Breast epithelium (tissue), 4 donors: ENCODE measurements at places on chromosomes 11 and 22. TPM values are rescaled to one million over a fixed set of nuclear protein-coding genes. Genes with fewer than 3 reads are reported as not detected.

GRCh38 chr11:63931876-63932275 is 6.9 kb upstream of the NAA40 start:
- no peak for DNase-seq

GRCh38 chr22:41620589-41621098 is at the start of gene DESI1:
Gene DESI1, minus strand, starts transcription at chr22:41621043. Its CDS starts 204 bp downstream, at chr22:41620839.
- no peak for DNase-seq

The TTLL8 gene
- total RNA-seq = not detected

The OR5T3 gene
- total RNA-seq = not detected

DNA sequence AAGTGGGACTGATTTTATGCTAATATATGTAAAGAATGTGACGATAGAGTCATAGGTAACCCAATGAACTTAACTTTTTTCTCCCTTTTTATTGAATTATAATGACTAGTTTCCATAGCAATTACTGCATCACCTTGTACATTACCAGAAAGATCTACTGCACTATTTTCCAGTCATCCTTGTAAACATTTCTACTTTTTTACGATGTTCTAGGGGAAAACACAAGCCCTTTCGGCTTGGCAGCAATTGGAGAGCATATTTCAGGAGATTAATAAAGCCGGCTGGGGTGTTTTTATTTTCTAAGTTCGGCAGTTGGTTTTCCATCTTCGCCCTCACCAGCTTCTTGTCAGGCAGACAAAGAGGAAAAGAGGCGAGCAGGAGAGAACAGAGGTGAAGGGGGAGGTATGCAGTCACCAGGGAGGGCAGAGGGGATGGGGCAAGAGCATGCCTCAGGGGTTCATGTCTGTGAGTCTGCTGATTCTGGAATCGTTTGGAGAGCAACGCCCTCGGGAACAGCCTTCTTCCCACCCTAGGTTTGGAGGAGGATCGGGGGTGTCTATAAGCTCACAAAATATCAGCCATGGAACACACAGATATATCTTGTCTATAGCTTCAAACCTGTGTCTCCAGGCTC is 476.4 kb downstream of the MIAT start:
- no peak for DNase-seq

GRCh38 chr11:71566081-71566620 is 788 bp downstream of the KRTAP5-10 start:
- DNase-seq = no peak

- DNase-seq = no peak
Observed at GRCh38 chr11:127619946-127620345, 619.4 kb upstream of the KIRREL3 start.

GRCh38 chr22:19396561-19396933 is 35.0 kb downstream of the HIRA start:
- DNase-seq = no peak

The LIMK2 gene
- 6.9 TPM for total RNA-seq

The GVQW3 gene
- total RNA-seq = 5.4 TPM

GRCh38 chr22:44931077-44931540 is 78.7 kb downstream of the PHF21B start:
- DNase-seq = no peak

The PICALM gene
- total RNA-seq = 336 TPM

DNA sequence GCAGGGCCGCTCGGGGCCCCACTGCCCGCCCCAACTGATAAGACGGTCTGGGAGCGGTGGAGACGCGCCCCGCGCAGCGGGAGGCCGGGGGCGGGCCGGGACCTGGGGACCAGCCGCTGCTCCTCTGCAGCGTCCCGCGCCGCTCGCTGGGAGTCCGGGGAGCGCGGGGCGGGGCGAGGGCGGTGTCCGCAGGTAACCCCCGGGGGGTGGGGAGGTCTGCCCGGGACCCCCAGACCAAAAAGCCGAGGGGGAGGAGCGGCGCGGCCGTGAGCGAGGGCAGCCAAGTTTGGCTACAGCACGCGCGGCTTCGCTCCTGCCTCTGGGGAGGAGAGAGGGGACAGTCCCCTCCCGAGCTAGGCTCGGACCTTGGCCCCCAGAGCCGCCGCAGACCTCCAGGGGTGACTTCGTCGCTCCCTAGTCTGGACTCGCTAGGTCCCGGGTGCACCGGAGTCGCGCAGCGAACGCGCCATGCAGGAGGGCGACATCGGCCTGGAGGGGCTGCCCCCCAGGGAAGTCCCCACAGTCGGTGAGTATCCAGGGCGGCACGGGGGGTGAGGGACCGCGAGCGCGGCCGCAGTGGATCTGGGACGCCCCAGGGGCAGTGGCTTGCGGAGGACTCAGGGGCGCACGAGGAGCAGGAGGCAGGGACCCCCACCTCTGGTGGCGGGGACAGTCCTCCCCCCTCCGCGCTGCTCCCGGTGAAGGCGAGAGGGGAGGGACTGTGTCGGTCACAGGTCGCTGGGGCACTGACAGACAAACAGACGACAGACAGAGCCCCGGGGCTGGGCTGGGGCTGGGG is 92.3 kb upstream of the ANO1 start:
- DNase-seq = no peak

GRCh38 chr11:112277941-112278340 is 17.3 kb upstream of the PLET1 start:
- DNase-seq = peak; percentile 50

- DNase-seq = no peak
Observed at GRCh38 chr11:104852811-104853210, 45.4 kb downstream of the CASP12 start.

The CHKA gene
- 71.7 TPM for total RNA-seq

GRCh38 chr11:62880803-62881578 is at the start of gene SLC3A2:
Gene SLC3A2, plus strand, starts transcription at chr11:62880896. Its CDS starts 128 bp downstream, at chr11:62881024.
- peak; percentile 94 for DNase-seq

GRCh38 chr11:7665473-7666291 is 7.6 kb downstream of the CYB5R2 start:
- DNase-seq = peak; percentile 68

The FGF3 gene
- not detected for total RNA-seq

The CBLIF gene
- not detected for total RNA-seq

The SLC5A12 gene
- total RNA-seq = not detected

GRCh38 chr11:125433454-125434121 is 62.5 kb downstream of the FEZ1 start:
- DNase-seq = no peak

- DNase-seq = no peak
Observed at GRCh38 chr22:46652081-46652846, 32.1 kb downstream of the GRAMD4 start.

The SHANK3 gene
- 4.8 TPM for total RNA-seq

GRCh38 chr22:35873426-35873825 is 155.2 kb downstream of the RBFOX2 start:
- no peak for DNase-seq

- DNase-seq = no peak
Observed at GRCh38 chr11:46741600-46742484, 22.8 kb downstream of the F2 start.
